Right kidney (tissue), 9 donors: ENCODE measurements at places on chromosomes 11 and 22.

- DNase-seq: no peak
Observed at GRCh38 chr11:114846416-114846791, 168.1 kb downstream of the NXPE2 start.

- DNase-seq: no peak
Observed at GRCh38 chr22:38172832-38173640, 8.6 kb downstream of the PLA2G6 start.

- no peak for DNase-seq
Observed at GRCh38 chr11:12269104-12269441, 108.3 kb upstream of the PARVA start.

- no peak for DNase-seq
Observed at GRCh38 chr11:123448823-123449222, 18.8 kb downstream of the GRAMD1B start.

DNA sequence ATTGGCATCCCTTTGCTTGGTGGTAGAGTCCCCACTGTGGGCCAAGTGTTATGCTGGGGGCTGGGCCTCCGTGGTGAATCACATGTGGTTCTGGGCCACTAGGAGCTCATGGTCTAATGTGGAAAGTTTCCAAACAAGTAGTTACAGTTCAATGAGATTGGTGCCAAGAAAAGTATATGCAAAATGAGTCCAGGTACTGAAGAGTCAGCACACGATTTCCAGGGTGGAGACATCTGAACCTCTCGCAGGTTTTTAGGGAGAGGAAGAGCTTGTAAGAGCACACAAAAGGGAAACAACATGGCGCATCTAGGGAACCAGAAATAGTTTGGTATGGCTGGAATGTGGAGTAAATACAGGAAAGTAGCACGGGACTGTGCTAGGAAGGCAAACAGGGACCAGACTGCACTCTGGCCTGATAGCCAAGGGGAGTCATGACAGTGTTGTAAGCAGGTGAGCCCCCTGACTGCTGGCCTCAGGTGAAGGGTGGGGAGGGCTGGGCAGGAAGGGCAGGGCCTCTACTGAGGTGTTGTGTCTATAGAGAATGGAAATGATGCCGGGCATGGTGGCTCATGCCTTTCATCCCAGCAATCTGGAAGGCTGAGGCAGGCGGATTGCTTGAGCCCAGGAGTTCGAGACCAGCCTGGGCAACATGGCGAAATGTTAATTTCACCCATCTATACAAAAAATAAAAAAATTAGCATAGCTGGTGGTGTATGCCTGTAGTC is 12.6 kb downstream of the POLR2F start:
- no peak for DNase-seq

- DNase-seq: peak; percentile 70
Observed at GRCh38 chr11:65329944-65330403, 3.7 kb upstream of the DPF2 start.

DNA sequence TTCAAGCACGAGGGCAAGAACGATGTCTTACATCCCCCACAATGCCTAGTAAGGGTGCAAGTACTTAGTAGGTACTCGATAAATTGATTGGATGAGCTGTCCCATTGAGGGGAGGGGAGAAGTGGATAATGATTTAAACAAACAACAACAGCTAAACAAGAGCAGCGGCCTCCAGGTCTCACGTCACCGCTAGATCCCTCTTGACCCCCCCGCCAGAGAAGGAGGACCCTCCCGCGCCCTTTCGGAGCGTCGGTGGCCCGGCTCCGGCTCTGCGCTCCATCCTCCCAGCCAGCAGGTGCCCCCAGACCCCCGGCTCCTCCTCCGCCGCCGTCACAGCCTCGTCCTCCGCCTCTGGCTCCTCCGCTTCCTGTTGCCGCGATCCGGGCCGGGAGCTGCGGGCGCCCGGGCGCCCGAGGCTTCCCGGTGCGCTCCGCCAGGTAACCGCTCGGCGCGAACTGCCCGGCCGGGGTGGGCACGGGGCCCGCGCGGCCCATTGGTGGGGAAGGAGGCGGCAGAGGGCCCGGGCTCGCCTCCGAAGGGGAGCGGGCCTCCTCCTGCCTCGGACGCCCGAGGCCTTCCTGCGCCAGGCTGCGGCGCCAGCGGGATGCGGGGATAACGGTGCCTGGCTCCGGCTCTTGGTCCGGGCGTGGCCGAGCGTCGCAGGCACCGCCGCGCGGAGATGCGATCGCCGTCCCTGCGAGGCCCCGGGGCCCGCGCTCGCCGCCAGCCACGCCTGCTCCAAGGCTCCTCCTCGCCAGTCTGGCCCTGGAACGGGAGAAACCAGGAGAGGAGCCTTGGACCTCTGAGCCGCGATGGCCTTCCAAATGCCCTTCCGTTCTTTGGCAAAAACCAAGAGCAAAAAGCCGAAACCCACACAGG is at the start of gene TLCD5:
Gene TLCD5 (plus strand): TSS at position 368 of the 879 bp plus-strand sequence. CDS start 2,143 bp downstream, outside the sequence.
- peak; percentile 90 for DNase-seq
